ENCODE measurements at places on chromosomes 12 and 14.

DNA sequence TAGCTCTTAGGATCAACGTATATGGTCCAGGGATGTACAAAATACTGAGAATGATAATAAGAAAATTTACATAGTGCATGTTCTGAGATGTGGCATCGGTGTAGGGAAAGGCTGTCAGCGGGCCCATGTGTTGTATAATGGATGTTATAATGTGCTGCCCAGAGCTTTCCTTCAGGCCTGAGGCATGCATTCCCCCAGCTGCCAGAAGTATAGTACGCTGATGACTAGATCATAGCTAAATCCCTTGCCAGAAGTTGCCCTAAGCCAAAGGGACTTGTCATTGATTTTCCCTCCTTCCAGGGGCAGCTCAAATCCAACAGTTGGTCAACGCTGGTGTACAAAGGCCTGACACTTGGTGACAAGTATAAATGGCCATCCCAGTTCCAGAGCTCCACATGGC, 6.5 kb upstream of the OR11G2 start:
- no peak for DNase-seq

DNA sequence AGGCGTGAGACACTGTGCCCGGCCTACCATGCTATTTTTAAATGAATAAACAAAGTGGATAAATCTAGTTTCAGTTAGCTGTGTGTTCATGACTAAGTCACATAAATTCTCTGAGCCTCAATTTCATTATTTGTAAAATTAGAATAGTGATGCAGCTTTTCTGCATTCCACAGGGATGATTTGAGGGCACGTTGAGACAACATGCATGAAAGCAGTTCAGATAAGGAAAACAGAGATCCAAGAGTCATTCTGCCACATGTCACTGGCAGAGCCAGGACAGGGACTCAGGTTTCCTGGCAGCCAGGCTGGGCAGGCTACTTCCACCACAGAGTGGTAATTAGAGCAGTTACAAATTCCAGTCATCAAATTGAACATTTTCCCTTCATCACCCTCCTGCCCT, 2.9 kb upstream of the PPP4R4 start:
- no peak for DNase-seq

DNA sequence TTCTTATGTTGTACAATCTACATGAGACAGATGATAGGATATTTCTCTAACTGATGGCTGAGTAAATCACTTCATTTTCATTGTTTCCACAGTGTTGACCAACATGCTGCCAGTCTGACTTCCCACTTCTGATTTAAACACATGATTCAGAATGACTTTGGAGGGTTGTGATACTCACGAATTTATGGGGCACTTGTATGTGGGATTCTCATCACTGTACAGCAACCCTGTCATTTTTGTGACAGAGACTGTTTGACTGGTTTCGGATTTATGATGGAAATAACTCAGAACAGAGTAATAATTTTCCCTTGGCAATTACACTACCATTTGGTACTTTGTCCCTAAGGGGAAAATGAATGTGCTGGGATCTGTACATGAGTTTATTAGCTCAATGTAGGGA, 333.8 kb downstream of the TRHDE start:
- DNase-seq: no peak

DNA sequence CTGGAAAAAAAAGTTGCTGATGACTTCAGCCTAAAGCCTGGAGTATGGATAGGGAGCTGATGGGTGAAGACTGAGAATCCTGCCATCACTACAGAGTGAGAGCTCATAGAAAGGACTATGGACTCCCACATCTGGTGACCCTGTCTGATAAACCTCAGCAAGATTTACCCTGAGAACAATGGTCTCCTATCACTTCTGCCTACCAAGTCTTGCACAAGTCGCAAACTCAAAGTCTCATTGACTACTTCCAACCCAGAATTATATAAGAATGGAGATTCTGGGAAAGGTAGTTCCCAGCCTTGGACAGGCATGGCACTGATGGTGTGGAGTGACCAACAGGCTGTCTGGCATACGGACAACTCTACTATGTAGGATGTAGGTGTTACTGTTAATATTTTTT, 9.7 kb upstream of the MDM1 start:
- no peak for DNase-seq

DNA sequence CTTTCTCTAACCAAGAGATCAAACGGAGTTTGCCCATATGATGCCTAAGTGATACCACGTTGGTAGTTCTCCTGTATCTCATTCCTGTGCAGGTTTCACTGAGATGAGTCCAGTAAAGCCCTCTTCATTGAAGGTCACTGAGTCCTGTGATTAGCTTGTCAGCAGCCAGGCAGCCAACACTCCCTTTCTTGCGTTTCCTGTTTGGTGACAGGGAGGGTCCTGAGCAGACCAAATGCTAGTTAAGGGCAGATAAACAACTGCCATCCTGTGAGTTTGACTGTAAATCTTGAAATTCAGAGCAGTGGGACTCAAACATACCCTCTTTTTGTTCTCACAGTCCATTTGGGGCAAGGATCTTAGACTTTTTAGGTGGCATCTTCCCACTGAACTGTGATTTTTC, 39.4 kb downstream of the ZNF641 start:
- DNase-seq: no peak

GRCh38 chr12:124492879-124493808, 74.3 kb downstream of the NCOR2 start:
- DNase-seq: no peak

DNA sequence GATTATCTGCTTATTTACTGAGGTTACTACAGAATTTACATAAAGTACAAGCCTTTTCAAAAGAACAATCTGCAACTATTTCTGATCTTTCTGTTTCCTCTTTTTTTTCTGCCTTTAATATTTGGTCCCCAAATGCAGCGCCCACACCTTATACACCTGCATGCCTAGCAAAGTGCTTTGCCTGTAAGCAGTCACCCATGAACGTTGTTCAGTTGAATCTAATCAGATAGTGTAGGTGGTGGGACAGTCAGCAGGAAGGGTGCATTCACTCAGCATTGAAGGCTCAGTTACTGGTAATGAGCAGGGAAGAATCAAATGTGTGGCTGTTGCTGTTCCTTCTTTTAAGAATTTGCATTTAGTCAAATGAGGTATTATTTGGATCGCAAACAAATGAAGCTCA, 108.4 kb downstream of the GPR135 start:
- no peak for DNase-seq

DNA sequence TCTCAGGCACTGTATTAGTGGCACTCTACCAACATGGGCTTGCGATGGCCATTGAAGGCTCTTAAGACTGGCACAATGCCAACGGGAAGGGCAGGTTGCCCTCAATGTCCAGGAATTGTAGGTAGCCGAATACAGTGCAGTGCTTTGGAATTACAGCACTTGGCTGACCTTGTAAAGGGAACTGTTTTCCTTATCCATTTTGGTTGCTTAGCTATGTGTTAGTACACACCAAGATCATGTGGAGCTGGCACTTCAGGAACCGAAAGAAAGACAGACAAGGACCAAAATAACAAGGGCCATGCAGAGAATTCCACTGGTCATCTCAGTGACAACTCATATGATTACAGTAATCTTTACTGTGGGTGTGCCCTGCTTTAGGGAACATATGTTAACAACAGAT, 72.7 kb downstream of the DYRK2 start:
- DNase-seq: no peak

GRCh38 chr12:2722806-2723205, 72.0 kb upstream of the FKBP4 start:
- DNase-seq: no peak

GRCh38 chr14:39267608-39268005, 33.9 kb downstream of the MIA2 start:
- no peak for DNase-seq

- DNase-seq: no peak
These were observed 79.6 kb downstream of the SLC16A7 start for GRCh38 chr12:59675461-59675860.

DNA sequence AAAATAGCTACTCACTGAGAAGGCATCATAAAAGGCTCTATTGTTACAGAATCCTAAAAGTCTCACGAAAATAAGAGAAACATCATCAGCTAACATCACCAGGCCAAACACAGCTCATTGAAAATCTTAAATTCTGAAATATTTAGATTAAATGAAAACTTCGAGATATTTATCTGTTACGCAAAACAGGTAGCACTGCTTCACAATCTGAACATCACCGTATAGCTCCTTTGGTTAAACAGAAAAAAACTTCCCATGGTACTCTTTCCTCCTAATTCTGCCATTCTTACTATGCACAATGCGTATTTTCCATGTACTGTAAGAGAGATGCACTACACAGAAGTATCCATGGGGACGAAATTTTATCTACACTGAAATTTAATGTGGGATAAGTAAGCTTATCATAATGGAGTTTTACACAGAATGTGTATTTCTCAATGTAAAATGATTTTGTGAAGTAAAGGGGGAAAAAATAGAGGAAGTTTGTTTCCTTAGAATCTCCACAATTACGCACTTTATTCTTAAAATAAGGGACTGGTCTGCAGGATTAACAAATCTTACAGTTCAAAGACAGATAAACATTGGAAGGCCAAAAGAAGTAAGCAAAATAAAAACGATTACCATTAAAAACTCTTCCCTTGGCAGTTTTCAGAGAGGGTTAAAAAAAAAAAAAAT, 1.9 kb downstream of the SGPP1 start:
- DNase-seq: no peak
